Cardiac muscle cell (in vitro differentiated cells and primary cell): ENCODE measurements at places on chromosomes 13 and 19. TPM values are rescaled to one million over a fixed set of nuclear protein-coding genes. Genes with fewer than 3 reads are reported as not detected.

- no peak within 1 kb of the TSS for H3K27ac ChIP-seq
- no peaks in the 10 kb centered on the region for H3K36me3 ChIP-seq
- H3K4me3 ChIP-seq, result no peak within 1 kb of the TSS
- H3K4me1 ChIP-seq, result no peaks in the 10 kb centered on the region
Measured at GRCh38 chr19:51751655-51752054, at the start of gene FPR1. TSS of gene FPR1 (minus strand) at chr19:51751878. CDS start at chr19:51746994, 4,884 bp downstream.

POP4 gene
- polyA plus RNA-seq, result 86.7 and 89.7 TPM in 2 replicates

DNA sequence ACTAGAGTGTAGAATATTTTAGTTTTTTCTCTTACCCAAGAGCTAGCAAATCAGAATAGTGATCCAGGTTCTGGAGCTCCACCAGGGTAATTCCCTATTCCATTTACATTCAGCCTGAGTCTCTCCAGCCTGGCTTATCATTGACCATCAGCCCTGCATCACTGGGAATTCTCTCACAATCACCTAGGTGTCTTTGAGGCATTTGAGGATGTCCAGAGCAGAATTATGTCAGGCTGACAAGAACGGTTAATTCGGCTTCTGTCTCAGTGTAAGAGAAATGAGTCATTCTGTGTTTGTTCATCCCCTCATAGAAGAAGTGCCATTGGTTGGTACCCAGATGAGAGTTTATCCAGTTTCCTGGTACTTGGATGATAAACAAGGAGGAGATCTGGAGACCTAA is 180.5 kb downstream of the ZNF737 start:
- H3K4me3 ChIP-seq, result no peak overlapping the region
- H3K27ac ChIP-seq, result no peak overlapping the region
- H3K27me3 ChIP-seq, result no peaks in the 10 kb centered on the region
- H3K36me3 ChIP-seq, result no peaks in the 10 kb centered on the region

DNA sequence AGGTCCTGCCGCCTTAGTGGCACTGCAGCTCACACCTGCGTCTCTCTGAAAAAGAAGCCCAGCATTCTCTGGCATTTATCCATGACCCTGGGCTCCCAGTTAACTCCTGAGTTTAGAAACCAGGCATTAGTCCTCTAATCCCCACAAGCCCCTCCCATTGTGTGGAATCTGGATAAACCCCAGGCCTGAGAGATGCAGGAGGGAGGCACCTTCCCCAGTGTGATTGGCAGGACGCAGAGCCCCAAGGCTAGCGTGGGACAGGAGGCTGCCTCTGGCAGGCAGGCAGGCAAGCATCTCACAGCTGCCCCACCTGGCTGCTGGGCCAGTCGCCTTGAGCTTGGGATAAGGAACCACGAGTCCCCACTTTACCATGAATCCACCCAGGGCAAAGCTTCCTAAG is 11.0 kb upstream of the SERPINE3 start:
- no peaks in the 10 kb centered on the region for H3K36me3 ChIP-seq
- H3K4me3 ChIP-seq, result no peak overlapping the region
- H3K4me1 ChIP-seq, result no peaks in the 10 kb centered on the region
- no peak overlapping the region for H3K27ac ChIP-seq
- H3K27me3 ChIP-seq, result no peaks in the 10 kb centered on the region

DNA sequence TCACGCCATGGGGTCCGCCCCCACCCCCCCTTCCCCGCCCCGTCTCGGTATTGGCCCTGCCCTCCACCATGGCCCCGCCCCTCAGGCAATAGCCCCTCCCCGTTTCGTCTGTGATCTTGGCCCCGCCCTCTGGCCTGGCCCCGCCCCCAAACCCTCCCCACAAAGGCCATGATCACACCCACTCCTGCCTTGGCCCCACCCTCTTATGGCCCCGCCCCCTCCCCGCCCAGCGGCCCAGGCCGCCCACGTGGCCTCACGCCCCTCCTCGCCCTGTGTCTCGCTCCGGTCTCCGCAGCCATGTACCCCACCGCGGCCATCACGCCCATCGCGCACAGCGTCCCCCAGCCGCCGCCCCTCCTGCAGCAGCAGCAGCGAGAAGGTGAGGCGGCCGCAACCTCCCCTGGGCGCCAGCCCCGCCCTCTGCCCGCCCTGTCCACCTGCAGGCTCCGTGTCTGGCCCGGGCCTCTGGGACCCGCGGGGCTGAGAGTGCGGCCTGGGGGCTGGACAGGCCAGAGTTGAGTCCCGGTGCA is 61.3 kb downstream of the CELF5 start:
- H3K27me3 ChIP-seq, result no peaks in the 10 kb centered on the region
- no peaks in the 10 kb centered on the region for H3K4me1 ChIP-seq
- H3K4me3 ChIP-seq, result peak overlapping the region; percentile 46
- H3K36me3 ChIP-seq, result no peaks in the 10 kb centered on the region
- peak; percentile 27 for DNase-seq

DNA sequence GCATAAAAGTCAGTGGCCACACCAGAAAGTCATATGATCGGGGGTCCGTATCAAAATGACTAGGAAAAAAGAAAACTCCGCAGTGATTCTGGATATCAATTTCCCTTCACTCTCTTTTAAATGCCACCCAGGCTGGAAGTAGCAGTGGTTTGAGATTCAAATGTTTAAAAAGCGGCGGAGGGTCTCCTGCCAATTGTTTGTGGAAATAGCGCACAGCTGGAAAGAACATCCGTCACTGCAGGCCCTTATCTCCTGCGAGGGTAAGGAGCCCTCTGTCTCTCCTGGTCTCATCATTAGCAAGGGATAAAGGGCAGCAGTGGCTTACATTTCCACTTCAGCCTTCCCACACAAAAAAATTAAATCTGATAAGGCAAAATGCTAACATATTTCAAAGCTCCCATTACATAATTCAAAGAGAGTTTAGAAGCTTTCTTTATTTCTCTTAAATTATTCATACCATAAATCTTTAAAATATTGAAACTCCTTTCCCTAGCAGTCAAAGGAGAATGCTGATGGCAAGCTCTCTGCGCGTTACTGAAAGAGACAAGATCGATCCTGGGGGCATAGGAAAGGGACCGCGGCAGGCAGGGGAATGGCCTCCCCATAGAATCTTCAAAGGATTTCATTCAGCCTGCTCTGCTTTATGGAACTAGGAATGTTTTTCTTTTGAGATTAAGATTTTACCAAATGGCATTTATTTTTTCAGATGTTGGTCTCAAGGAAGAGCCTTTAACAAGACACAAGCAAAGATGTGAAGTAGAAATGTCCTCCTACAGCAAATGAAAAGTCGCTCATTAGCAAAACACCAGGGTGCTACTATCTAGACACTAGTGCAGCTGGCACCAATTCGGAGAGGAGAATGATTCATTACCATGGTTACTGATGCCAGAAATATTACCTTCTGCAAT is 35.0 kb downstream of the AMER2 start:
- no peak for DNase-seq
- H3K27me3 ChIP-seq, result peaks cover 9% of the 10 kb centered on the region
- H3K36me3 ChIP-seq, result no peaks in the 10 kb centered on the region
- no peak overlapping the region for H3K4me3 ChIP-seq

- no peak overlapping the region for H3K27ac ChIP-seq
- H3K36me3 ChIP-seq, result no peaks in the 10 kb centered on the region
- H3K4me3 ChIP-seq, result no peak overlapping the region
- H3K4me1 ChIP-seq, result peaks cover 10% of the 10 kb centered on the region
- no peak for DNase-seq
- H3K27me3 ChIP-seq, result no peaks in the 10 kb centered on the region
Measured at GRCh38 chr13:44078806-44079376, 199.2 kb downstream of the LACC1 start.

GRCh38 chr19:17329366-17330261 is 5.0 kb downstream of the ANO8 start:
- H3K4me3 ChIP-seq, result no peak overlapping the region
- no peak for DNase-seq
- H3K36me3 ChIP-seq, result no peaks in the 10 kb centered on the region

NANOS3 gene
- 0.86 and 1.6 TPM in 2 replicates for polyA plus RNA-seq

CYP2F1 gene
- polyA plus RNA-seq, result not detected in 2 replicates
